ENCODE measurements at places on chromosomes 7 and 10.

- DNase-seq, result no peak
Measured at GRCh38 chr10:104299031-104299904, 30.3 kb downstream of the GSTO2 start.

- DNase-seq, result no peak
Measured at GRCh38 chr10:68705548-68705947, 15.5 kb upstream of the CCAR1 start.

- DNase-seq, result no peak
Measured at GRCh38 chr10:51112013-51112412, 37.7 kb downstream of the PRKG1 start.

- no peak for DNase-seq
Measured at GRCh38 chr7:112630565-112630964, 149.8 kb downstream of the LSMEM1 start.

DNA sequence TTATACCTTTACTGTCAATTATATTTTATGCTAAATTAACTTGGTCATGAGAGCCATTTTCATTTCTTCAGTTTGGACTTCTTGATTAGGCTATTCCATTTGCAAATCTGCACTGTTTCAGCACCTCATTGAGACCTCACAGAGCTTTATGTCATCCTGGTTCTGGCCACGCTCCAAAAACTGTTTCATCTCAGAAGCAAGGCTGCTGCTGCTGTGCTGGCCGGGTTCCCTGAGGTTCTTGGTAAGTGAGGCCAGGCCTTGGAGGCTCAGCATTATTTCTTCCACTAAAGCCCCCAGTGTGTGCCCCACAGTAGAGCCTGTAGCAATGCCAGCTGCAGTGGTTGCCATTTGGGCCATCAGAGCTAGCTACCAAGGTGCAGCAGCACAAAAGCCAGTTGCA is 7.8 kb upstream of the ZNF485 start:
- no peak for DNase-seq

GRCh38 chr10:48993627-48994026 is 54.0 kb upstream of the LRRC18 start:
- no peak for DNase-seq

- DNase-seq, result no peak
Measured at GRCh38 chr7:148325208-148325607, 265.4 kb upstream of the C7orf33 start.

DNA sequence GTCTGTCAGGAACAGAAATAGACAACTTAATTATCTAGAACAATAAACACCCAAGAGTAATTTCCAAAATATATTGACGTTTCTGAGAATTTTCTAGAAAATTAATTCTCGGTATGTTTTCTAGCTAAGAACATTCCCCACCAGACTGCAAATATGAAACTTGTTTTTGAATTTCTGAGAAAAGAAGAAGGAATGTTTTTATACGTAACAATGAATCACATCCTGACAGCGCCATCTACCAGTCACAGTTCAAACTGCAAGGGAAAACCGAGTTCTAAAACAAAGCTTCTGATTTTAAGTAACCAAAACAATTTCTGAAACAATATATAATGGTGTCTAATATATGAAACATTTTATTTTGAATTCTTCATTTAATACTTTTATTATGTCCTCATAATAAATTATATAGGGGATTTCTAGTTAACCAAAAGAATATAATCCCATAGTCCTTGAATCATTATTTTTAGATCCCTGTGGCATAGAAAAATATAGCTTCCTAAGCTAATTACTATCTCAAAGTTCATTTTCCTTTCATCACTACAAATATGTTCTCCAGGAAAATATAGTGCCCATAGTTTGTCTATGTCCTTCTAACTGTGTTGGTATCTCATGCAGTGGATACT is 34.5 kb upstream of the MEOX2 start:
- DNase-seq, result no peak
